ENCODE measurements at places on chromosomes 7 and 10.
A peak's percentile ranks its signal among the peaks of the same experiment; 100 is the strongest.

DNA sequence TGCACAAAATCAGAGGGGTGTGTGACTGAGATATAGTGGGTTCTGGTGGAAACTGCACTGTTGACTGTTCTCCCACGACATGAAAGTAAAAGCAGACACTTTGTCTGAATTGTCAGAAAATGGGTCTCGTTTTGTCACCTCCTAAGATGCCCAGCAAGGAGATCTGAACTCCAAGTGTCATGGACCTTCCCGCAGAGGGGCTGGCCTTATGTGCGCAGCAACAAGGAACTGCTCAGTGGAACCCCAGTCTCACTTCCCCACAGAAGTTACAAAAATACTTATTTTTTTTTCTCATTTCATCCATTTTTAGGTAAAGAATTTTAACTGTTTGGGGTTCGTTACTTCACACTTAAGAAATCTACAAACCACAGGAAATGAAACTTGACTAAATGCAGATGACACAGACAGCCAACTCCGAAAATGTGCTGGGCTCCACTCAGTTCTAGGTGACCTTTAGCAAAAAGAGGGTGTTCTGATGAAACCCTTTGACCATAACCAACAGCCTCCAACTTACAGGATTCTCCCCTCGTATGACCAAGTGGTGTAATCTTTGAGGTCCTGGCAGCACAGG lies 115.0 kb downstream of the FAM107B start:
- DNase-seq, result peak; percentile 59

DNA sequence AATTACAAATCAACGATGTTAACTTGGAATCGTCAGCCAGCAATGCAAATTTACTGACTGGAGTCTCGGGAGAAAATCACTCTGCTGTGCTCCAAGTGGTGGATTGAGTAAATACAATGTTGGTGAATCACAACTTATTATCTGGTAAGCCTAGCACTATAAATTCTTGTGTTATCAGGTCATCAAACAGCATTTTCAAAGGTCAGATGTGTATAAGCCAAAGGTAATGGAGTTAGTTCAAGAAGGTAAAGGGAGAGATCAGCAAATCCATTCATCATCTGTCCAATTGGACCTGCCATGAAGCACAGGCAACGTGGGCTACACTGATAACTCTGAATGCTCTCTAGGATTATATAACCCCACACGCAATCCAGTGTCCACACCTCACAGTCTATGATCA lies 13.9 kb downstream of the CUBN start:
- DNase-seq, result no peak

GRCh38 chr7:79874797-79875196 lies 259.8 kb upstream of the GNAI1 start:
- DNase-seq, result no peak

- DNase-seq, result no peak
These were observed 46.7 kb downstream of the HTRA1 start for GRCh38 chr10:122508021-122508420.

GRCh38 chr7:85840554-85840953 lies 653.7 kb upstream of the SEMA3D start:
- no peak for DNase-seq

DNA sequence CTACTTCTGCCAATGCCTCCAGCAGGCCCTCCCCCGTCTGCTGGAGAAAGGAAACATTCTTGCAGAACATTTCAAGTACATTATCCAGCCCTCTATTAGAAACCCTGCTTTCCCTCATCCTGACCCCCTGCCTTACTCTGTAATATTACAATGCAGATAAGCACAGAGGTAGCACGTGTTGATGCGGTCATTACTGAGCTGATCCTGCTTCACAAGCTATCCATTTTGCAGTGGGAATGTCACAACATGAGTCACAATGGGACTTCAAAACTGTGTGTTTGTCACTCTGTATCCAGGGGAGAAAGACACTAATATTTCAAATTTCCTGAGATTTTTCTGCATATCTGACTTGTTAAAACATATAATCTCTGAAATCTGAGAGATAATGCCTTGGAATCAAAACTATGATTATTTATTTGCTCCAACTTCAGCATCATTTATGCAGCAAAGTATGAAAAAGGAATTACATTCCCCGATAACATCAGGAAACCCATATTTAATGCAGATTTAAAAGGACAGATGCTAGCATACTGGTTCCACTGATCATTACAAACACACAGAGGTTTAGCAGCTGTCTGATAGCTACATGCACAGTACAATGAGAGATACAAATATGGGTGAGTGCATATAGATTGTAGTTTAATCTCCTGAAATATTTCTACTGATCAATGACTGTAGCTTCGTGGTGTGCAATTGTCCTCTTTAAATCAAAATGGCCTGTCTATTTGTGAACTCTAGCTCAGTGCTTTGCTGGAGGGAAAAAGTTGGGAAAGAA lies 239.7 kb downstream of the SORCS3 start:
- DNase-seq, result no peak

- DNase-seq, result no peak
These were observed 13.6 kb downstream of the CAMK2B start for GRCh38 chr7:44311561-44312495.

GRCh38 chr10:14025283-14026189 lies 305.2 kb downstream of the FRMD4A start:
- no peak for DNase-seq

DNA sequence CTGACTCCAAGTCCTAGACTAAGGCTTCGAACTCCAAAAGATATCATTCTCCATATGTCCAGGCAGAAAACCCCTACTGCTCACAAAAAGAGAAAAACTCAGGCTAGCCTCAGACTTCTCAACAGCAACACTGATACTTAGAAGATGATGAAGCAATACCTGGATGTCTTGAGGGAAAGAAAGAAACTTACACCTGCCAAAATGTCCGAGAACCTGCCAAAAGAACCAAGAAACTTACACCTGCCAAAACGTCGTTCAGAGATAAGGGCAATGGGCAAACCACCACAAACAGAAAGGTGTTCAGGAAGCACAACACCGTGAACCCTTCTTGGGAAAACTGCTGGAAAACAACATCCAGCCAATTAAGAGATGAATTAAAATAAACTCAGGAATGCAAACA lies 15.3 kb downstream of the ABLIM1 start:
- DNase-seq, result no peak

GRCh38 chr10:83541046-83541445 lies 598.3 kb upstream of the GHITM start:
- DNase-seq, result no peak

DNA sequence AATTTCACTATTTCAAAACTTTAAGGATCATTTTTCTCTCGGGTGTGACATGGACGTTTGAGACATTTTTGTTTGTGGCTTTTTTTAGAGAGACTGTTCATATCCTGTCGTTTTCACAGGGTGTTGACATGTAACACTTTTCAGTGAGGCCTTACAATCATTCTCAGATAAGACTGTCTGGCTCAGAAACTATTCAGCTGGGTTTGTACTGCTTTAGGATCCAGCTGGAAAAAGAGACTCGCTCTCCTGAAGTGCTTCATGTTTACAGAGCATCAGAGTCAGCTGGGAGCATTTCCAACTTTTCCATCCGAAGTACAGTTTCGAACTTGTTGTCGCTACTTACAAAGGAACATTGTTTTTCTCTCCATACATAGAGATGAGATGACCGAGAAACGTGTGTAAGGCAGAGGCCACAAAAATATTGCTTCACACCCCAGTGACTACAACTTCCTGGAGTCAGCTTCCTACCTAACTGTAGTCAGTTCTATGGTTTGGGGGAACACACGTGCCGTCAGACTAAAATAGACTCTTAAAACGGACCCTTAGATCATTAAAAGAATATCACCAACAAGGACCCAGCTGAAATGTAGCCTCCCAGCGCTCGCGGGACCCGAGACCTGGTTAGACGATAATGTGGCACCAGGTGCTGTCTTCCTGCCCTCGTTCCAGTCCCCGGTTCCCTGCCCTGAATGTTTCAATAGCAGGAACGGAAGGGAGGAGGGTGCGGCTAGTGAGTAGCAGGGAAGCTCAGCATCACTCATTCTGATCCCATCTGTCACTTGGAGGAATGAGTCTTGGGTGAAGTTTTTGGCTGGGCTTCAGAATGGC lies 78.0 kb downstream of the MKI67 start:
- peak; percentile 74 for DNase-seq

GRCh38 chr7:34096198-34096651 lies 190.9 kb downstream of the BMPER start:
- no peak for DNase-seq

DNA sequence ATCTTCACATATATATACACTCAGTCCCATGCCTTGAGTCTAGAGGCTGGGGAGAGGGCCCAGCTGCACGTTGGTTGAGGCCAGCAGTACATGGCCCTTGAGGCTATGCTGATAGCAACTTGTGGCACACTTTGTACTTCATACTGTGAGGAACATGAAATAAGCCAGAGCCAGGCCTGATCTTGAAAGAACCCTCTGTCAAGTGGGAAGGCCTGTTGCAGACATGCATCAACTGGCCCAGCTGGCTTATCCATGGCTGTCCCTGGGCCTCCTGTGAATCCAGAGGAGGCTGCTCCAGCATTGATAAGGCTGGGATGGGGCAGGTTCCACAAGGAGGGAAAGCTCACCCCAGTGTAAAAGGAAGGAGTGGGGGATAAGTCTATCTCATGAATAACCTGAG lies 140.4 kb downstream of the NRF1 start:
- DNase-seq, result no peak

DNA sequence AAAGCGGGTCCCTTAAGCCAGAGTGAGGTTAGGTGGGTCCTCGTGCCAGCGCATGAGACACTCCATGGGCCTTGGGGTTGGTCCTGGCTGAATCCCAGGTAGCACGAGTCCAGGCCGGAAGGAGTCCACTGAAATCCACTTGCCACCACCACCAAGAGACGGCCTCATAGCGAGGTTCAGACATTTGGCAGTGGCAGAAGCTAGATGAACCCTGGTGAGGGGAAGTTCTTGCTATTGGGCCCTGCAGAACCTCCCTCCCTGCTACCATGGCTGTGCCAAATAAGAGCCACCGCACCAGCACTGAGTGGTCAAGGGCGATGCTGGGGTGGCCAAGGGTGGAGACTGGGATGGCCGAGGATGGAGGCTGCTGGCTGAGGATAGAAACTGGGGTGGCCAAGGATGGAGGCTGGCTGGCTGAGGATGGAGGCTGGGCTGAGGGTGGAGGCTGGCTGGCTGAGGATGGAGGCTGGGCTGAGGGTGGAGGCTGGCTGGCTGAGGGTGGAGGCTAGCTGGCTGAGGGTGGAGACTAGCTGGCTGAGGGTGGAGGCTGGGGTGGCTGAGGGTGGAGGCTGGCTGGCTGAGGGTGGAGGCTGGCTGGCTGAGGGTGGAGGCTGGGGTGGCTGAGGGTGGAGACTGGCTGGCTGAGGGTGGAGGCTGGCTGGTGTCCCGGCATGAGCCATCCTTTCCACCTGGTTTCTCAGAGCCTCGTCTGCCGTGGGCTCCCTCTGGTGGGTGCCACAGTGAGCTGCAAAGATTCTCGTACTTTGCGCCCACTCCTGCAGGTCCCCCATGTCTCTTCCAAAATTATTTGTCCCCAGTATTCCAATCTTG lies 88.2 kb downstream of the ELFN1 start:
- DNase-seq, result peak; percentile 72

- DNase-seq, result no peak
These were observed 29.9 kb downstream of the ZC3HC1 start for GRCh38 chr7:130021105-130021834.

DNA sequence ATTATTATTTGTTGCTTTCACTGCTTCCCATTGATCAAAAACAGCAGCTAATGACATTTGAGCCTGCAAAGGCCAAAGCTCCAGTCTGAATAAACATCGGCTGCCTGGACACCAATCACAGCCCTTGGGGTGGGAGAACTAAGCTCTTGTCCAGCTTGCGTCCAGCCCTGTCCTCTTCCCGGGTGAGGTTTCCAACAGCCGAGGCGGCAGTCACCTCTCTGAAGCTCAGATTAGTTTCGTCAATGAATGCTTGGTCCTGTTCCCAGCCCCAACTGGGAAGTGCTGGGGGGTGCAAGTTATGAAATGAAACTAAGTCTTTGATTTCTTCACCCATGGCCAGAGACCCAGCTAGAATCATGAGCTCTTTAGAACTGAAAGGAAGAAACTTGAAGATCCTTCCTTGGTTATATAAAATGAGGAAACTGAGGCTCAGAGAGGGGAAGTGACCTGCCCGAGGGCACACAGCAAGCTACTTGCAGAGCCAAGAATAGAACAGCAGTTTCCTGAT lies 114.0 kb upstream of the TCF7L2 start:
- no peak for DNase-seq

DNA sequence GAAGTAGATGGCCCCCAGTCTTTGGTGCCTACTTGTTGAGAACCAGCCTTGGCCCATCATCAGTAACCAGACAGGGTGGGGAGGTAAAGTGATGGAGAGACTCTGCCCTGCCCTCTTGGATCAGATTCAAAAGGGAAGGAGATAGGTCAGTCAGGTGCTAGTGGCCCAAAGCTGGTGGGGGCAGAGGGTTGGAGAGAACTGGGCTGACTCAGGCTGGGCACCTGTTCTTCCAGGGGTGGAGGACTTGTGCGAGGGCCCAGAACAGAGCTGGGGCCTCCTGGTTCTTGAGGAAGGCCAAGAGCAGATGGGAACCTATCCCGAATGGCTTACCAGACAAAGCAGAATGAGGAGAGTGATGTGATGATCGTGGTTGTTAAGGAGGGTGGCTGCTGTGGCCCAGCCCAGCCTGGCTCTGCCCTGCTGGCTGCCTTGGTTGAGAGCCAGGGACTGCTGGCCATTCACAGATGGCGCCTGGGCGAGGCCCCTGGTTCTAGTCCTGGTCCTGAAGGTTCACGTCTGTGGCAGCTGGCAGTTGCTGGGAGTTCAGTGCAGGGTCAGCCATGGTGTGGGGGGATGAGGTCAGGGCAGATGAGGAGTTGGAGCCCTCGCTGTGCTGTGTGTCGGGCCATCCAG lies 36.6 kb downstream of the PALD1 start:
- no peak for DNase-seq

DNA sequence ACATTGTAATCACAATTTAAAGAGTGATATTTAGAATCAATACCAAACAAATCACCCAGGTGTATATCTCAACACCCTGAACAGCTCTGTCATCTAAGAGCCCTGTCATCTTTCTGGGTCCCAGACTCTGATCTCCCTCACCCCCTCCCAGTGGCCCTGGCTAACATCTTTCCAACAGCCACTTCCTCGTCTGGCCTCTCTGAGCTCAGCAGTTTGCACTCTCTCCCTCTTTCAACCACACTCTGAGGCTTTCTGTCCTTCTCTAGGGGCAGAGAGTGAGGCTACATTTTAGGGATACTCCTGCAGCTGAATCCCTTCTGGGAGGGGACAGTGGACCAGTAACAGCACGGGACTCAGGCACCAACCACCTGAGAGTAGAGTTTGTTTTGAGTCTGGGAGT lies 17.1 kb upstream of the PRRT4 start:
- DNase-seq, result no peak

DNA sequence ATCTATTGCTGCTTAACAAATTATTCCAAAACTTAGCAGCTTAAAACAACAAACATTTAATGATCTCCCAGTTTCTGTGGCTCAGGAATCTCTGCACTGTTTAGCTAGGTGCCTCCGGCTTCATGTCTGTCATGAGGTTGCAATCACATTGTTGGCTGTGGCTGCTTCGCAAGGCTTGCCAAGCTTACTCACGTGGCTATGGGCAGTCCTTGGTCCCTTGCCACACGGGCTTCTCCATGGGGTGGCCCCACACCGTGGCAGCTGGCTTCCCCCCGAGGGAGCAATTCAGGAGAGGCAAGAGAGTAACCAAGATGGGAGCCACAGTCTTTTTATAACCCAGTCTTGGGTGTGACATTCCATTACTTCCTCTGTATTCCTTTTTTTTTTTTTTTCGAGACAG lies 67.4 kb downstream of the NEURL1 start:
- no peak for DNase-seq

Data from hematopoietic multipotent progenitor cell treated with erythropoietin and hydrocortisone succinate and interleukin-3 and kit ligand, for 6 days (in vitro differentiated cells).